ENCODE measurements at places on chromosomes 13 and 19. TPM values are rescaled to one million over a fixed set of nuclear protein-coding genes. Genes with fewer than 3 reads are reported as not detected.

LRRC8E gene
- not detected for total RNA-seq

TSHZ3 gene
- total RNA-seq, result not detected

C1QTNF9 gene
- not detected for total RNA-seq

NTN5 gene
- 0.20 TPM for total RNA-seq

CIC gene
- total RNA-seq, result 48.2 TPM

GRIK5 gene
- 1.3 TPM for total RNA-seq

PDE4C gene
- total RNA-seq, result 1.4 TPM

PPFIA3 gene
- 16.2 TPM for total RNA-seq

LGALS14 gene
- total RNA-seq, result not detected

MBD3L2 gene
- total RNA-seq, result not detected

Measured in OCI-LY7 (cell line).